Activated gamma-delta T cell treated with anti-CD3 and anti-CD28 coated beads, Interleukin-2, amount 50 U/mL, for 16 hours (primary cell): ENCODE measurements at places on chromosomes 3 and 15.
A peak's percentile ranks its signal among the peaks of the same experiment; 100 is the strongest.

DNA sequence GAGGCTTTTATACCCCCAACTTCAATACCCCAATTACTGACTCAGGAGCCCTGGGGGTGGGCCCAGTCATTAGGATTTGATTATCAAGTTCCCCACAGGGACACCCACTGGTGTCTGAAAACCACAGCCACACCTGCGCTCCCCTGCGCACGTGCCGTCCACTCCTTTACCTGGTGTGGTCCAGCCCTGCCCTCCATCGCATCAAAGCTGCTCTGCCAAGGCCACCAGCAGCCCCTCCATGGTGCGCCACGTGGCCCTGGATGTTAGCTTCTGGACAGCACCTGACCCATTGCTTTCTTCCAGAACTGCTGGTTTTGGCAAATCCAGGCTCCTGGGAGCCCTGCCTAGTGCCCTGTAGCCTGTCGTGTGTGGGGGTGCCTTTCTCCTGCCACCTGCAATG is 136.3 kb downstream of the NSMCE3 start:
- DNase-seq: no peak

GRCh38 chr3:73786321-73786807 is 161.6 kb upstream of the PDZRN3 start:
- DNase-seq: no peak

DNA sequence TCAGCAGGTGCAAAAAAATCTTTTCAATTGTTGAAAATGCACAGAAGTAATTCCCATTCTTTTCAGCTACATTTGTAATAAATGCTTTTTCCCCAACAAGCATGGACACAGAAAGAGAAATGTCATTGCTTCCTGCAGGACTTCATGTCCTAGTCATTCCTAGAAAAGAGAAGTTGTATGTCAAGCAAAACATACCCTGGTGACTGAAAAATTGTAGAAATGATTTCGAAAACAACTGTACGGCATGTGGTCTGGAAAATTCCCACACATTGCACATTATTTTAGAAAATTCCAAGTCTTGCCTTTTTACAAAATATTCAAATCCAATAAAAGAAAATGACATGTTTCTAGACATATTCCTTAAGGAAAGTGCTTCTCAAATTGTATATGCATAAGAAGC is 50.4 kb upstream of the ALCAM start:
- no peak for DNase-seq

- peak; percentile 25 for DNase-seq
These were observed 19.1 kb downstream of the ZDHHC19 start for GRCh38 chr3:196192036-196192523.

DNA sequence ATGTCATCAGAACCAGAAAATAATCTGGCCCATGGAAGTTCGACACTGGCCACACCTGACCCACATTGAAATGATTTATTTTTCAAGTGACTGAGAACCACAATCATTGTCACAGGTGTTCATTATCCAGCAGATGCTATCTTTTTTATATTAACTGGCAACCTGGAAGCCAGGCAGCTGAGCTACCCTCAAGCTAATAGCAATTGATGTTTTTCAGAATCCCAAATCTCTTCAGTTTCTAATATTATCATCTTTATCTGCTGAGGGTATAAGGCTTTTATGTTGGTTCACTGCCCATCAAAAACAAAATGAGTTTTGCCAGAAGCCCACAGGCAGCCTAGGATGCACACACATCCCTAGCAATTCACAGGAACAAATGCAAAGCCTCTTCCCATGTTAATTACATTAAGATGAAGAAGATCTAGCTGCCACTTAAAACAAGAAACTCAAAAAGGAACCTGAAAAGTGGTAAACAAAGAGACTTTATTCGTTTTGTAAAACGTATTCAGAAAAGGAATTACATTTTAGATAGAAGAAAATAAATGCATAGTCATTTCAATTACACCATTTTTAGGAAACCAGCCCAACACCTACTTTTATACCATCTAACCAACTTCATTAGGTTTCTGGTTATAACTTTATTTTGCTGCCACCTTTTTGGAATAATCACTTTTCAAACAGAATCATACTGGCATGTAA is 40.9 kb upstream of the STRIT1 start:
- DNase-seq: no peak

- DNase-seq: no peak
These were observed 8.3 kb upstream of the PGPEP1L start for GRCh38 chr15:99015698-99016568.

DNA sequence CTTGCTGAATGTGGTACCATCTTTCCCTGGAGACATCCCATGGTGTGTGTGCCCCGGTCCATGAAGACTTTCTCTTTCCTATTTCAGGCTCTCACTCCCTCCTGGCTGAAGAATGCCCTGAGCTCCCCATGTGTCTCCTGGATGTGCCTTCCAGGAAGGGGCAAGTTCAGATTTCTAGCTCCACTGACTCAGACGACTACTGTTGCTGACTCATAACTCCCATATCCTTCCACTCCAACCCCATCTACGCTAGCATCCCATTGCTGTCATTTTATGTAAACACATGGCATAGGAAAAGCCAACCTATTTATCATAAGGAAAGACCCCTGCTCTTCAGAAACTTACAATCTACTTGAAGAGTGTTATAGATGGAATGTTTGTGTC is 95.0 kb downstream of the ADCY5 start:
- no peak for DNase-seq

GRCh38 chr3:52874160-52874701 is 23.1 kb downstream of the STIMATE start:
- no peak for DNase-seq

DNA sequence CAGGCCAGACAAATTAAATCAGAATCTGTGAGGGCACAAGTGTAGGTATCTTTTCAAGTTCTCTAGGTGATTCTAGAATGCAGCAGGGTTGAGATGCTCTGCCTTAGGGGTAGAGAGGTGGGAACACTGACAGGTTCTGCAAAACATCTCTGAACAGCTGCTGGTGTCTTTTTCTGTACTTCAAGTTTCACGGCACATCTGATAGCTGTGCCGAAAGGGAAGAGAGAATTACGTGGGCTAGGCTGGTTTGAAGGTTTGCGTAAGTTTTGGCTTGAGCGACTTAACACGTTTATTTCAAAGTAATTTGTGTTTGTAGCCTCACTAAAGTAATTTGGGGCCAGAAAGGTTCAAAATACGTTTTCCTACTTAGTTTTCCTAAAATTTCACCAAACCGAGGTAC is 22.5 kb downstream of the PXK start:
- no peak for DNase-seq

DNA sequence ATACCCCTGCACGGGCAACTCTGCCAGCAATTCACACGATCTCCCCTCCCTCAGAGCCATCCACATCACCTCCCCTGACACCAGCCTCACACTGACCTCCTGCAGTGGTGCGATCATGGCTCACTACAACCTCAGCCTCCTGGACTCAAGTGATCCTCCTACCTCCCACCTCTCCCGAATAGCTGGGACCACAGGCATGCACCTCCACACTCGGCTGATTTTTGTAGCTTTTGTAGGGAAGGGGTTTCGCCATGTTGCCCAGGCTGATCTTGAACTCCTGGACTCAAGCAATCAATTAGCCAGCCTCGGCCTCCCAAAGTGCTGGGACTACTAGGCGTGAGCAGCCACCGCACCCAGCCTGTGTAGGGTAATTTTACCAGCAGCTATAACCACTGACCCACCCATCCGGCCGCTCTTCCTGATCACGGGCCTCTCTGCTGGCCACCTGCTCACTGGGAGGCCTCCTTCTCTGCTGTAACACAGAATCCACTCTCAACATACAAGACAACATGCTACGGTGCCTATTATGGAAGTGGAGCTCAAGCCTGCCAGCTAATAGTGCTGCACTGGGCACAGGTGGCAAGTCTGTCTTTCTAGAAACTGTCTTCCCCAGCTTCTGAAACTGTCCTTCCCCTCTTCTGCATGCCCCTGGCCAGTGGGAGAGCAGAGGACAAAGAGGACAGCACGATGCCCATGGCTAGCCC is 4.6 kb downstream of the GP9 start:
- DNase-seq: no peak
